Transverse colon (tissue), 4 donors: ENCODE measurements at places on chromosomes 4 and X.

GRCh38 chr4:86876894-86877685 lies 15.1 kb downstream of the C4orf36 start:
- DNase-seq = no peak

DNA sequence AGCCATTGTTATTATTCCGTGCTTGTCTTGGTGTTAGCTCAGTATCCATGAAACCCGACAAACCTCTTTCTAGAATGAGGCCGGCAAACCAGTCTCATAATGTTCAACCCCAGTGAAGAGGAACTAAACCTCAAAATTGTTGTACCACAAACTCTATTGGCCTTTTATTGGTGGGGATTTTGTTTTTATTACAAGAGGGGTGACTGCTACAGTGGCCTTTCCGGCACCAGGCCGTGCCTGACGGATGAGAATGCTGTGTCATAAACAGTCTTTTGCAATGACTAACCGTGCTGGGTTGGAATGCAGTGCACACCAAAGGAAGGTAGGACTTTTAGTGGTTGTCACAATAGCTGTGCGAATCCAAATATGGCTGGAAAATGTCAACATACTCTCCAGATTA lies 60.8 kb downstream of the SHROOM2 start:
- DNase-seq = no peak

- DNase-seq = no peak
Measured at GRCh38 chr4:6962211-6963041, 52.8 kb downstream of the TBC1D14 start.

DNA sequence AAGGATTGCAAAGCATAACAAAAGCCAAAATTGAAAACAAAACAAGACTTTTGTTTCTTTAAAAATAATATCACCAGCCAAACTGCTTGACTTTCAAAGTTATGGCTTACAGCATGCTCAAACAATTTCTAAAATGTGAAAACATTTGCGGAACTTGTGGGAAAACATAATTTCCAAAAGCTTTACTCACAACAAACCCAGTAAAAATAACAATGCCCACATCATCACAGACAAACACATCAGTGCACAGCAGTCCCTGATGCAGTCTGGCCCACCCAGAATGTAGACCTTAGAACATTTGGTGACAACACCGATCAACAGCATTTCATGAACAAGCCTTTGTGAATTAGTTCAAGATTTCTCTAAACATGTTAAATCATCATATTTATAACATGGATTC lies 98.9 kb downstream of the ARHGAP6 start:
- DNase-seq = no peak

- no peak for DNase-seq
Measured at GRCh38 chrX:15903186-15903681, 48.6 kb upstream of the AP1S2 start.

- no peak for DNase-seq
Measured at GRCh38 chr4:150518559-150518958, 63.4 kb upstream of the MAB21L2 start.

GRCh38 chr4:92387459-92388069 lies 83.8 kb downstream of the GRID2 start:
- DNase-seq = no peak

DNA sequence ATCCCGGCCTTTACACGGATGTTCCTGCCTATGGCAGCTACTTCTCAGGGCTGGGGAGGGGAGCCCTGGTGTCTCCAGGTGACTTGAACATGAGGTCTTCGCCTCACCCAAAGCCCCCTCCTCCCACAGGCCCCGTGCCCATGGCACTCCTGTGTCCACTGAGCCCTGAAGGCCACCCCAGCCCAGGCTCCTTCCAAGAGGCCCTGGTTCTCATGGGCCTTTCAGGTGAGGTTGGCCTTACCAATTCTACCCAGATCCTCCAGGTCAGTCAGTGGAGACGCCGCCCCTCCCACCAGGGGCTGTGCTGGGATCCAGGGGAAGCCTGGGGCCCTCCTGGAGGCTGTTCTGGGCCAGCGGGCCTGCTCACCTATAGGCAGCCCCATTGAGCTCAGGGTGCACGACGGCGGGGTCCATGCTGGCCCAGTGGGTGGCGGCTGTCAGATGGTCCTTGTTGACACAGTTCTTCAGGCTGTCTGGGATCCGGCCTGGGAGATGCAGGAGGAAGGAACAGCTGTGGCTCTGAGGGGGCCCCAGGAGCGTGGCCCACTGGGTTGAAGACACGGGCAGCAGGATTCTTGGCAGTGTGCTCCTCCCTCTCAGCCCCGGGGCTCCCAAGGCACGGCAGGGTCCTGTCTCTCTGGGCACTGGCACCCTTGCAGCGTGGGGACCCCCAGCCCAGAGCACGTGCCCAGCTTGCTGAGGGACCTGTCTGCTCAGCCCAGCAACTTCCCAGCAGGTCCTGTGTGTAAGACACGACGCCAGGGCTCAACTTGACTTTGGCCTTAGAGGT lies 36.2 kb downstream of the CTBP1 start:
- no peak for DNase-seq

GRCh38 chr4:153651587-153651986 lies 32.5 kb upstream of the TLR2 start:
- DNase-seq = peak; percentile 28
